Activated CD8-positive, alpha-beta T cell treated with anti-CD3 and anti-CD28 coated beads for 36 hours (primary cell): ENCODE measurements at places on chromosomes 2 and 18.
A peak's percentile ranks its signal among the peaks of the same experiment; 100 is the strongest.

GRCh38 chr2:179443180-179443579 lies 178.5 kb upstream of the SESTD1 start:
- no peak overlapping the region for H3K27ac ChIP-seq
- no peak for DNase-seq
- H3K4me1 ChIP-seq, result no peaks in the 10 kb centered on the region
- peaks cover 14% of the 10 kb centered on the region for H3K27me3 ChIP-seq

DNA sequence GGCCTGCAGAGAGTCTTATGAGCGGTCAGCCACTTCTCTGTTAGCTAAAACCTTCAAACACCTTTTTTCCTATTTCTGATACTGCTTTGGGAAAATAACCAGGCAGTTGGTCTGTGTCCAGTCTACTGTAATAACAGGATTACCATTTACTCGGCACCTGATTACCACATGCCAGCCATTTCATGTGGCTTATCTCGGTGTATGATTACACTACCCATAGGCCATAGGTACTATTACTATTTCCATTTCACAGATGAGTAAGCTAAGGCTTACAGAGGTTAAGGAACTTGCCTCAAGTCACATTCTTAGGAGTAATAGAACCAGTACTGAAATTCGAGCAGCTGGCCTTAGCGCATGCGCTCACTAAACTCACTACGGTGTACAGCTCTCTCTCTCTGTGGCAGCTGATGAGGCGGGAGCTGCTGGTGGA lies 147.2 kb upstream of the L3MBTL4 start:
- peaks cover 2% of the 10 kb centered on the region for H3K27me3 ChIP-seq
- no peak for DNase-seq
- H3K4me1 ChIP-seq, result no peaks in the 10 kb centered on the region
- no peaks in the 10 kb centered on the region for H3K36me3 ChIP-seq
- no peak overlapping the region for H3K27ac ChIP-seq

GRCh38 chr2:146917431-146918042 lies 927.3 kb upstream of the ACVR2A start:
- no peaks in the 10 kb centered on the region for H3K27me3 ChIP-seq
- H3K4me3 ChIP-seq, result no peak overlapping the region
- no peak for DNase-seq
- no peak overlapping the region for H3K27ac ChIP-seq
- H3K4me1 ChIP-seq, result no peaks in the 10 kb centered on the region

DNA sequence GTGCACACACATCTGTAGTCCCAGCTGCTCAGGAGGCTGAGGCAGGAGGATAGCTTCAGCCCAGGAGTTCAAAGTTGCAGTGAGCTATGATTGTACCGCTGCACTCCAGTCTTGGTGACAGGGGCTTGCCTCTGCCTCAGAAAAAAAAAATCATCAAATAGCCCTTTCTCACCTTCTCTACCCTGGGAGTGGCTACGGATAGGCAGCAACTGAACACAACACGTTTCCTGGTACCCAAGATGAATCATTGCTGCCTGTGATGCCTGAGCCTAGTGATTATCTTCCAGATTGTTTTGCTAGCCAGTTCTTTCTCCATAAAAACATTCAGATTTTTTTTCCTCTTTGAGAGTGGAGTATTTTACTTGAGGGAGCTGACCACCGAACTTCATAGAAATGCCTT lies 13.5 kb downstream of the INPP4A start:
- DNase-seq, result peak; percentile 64
- H3K36me3 ChIP-seq, result peaks cover 21% of the 10 kb centered on the region
- H3K27ac ChIP-seq, result peak overlapping the region; percentile 83
- H3K4me1 ChIP-seq, result peaks cover 90% of the 10 kb centered on the region
- H3K27me3 ChIP-seq, result no peaks in the 10 kb centered on the region
